ENCODE measurements at places on chromosomes 2 and 18.

- no peak for DNase-seq
These were observed 91.7 kb upstream of the TRIB2 start for GRCh38 chr2:12624905-12625598.

GRCh38 chr18:50030146-50030545 is 164.8 kb downstream of the MYO5B start:
- peak; percentile 49 for DNase-seq

DNA sequence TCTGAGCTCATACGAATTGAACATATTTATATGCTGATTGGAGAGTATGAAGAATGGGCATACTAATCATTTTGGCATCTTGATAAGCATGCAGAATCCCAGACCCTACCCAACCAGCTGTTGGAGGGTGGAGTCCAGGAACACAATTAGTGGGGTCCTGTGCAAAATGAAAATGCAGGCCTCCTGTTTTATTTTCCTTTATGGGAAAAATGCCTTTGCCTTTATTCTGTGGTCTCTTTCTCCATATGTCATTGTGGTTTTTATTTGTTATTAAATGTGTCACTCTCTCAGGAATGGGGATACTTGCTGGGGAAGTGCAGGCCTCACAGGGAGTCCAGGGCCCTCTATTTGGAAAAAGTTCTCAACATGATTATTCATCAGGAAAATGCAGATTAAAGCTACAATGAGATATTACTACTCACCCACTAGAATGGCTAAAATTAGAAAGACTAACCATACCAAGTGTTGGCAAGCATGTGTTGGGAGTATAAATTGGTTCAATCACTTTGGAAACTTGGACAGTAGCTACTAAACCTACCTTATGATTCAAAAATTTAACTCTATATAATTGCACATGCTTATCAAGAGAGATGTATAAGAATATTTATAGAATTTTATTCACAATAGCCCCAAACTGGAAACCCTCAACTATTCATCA is 223.1 kb upstream of the FBXO11 start:
- no peak for DNase-seq

DNA sequence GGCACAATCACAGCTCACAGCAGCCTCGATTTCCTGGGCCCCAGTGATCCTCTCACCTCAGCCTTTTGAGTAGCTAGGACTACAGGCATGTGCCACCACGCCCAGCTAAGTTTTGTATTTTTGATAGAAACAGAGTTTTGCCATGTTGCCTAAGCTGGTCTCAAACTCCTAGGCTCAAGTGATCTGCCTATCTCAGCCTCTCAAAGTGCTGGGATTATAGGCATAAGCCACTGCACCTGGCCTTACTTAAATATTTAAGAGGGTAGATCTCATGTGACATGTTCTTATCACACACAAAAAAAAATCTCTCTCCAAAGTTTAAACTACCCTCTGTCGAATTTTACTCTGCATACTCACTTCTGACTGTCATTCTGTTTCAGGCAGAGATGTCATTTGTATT is 75.4 kb upstream of the CHRNA1 start:
- no peak for DNase-seq

DNA sequence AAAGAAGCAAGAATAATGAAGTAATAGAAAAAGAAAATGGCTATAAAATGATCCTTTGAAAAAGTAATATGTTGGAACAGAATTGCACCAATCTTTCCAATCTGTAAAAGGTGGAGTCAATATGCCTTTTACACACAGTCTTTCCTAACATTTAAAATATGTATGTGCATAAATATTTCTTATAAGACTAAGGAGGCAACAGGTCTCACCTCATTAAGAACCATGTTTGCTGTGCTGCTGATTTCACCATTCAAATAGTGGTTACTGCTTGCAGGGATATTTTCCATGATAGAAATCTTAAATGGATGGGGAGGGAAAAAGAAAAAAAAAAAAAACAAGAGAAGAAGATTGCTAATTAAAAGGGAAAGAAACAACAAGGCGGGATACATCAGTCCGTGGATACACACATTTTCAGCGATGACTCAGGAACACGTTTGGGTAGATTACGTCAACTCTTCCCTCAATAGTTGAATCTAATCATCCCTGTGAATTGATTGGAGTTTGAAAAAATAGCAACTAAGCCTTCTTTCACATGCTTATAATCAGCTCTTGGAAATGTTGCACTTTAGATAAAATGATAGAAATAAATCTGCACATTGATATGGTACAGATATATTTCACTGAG is 2133.9 kb upstream of the CELF4 start:
- DNase-seq: no peak

DNA sequence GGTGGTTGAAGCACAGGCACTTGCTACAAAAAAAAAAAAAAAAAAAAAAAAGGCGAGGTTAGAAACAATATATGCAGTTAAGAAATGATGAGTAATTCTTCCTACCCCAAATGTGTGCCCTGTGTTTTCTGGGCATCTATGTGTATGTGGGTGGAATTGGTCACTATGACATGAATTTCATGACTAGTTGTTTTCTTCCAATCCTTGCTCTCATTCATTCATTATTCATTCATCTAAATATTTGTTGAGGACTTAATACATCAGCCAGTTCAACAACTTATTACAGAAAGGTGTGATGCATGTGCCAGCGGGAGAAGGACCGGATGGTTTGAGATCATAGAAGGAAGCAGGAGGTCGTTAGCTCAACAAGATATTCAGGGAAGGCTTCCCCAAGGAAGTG is 8.3 kb upstream of the EGR4 start:
- no peak for DNase-seq

DNA sequence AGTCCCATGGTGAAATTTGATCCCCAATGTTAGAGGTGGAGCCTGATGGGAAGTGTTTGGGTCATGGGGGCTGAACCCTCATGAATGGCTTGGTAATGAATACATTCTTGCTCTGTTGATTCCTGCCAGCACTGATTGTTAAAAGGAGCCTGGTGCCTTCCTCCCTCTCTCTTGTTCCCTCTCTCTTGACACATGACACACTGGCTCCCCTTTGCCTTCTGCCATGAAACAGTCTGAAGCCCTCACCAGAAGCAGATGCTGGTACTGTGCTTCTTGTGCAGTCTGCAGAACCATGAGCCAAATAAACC is 30.6 kb upstream of the EPC2 start:
- DNase-seq: peak; percentile 18

GRCh38 chr2:12928775-12929401 is 212.2 kb downstream of the TRIB2 start:
- no peak for DNase-seq

GRCh38 chr2:119522671-119523070 is 1.6 kb downstream of the SCTR start:
- DNase-seq: no peak

DNA sequence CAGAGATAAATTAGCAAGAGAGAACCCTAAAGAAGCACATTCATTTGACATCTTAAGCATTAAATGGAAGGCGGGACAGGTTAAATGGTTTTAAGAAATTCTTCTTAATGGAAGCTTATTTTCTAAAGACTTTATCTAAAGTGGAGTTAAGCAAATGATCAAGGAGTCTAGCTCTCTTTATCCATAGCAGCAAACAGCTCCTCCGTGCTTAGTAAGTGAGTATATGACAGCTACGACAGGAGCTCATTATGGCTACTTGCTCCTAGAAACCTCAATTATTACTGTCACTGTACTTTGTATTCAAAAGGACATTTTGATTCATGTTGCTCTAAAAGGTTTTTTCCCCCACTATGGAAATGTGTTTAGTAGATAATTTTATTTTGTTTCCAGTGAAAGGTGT is 444.9 kb downstream of the TMX3 start:
- DNase-seq: no peak

DNA sequence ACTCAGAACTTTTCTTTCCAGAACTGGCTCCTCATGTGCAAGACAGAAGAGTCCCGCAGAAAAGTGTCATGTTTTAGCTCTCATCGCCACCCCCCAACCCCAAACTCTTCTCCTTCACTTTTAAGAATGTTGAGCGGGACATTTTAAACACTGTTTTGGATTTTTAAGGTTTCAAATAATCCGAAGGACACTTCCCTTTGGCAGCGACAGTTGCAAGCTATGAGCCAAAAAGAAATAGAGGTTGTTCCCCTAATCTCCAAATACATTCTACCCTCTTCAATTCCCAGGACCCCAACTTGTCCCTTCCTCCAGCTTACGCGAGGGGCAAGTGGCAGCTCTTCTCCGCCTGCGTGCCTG is 678 bp upstream of the UBE2E3 start:
- DNase-seq: no peak

- DNase-seq: no peak
These were observed 32.5 kb upstream of the ICOS start for GRCh38 chr2:203904022-203904421.

- DNase-seq: no peak
These were observed 32.7 kb upstream of the AFTPH start for GRCh38 chr2:64491426-64491825.

DNA sequence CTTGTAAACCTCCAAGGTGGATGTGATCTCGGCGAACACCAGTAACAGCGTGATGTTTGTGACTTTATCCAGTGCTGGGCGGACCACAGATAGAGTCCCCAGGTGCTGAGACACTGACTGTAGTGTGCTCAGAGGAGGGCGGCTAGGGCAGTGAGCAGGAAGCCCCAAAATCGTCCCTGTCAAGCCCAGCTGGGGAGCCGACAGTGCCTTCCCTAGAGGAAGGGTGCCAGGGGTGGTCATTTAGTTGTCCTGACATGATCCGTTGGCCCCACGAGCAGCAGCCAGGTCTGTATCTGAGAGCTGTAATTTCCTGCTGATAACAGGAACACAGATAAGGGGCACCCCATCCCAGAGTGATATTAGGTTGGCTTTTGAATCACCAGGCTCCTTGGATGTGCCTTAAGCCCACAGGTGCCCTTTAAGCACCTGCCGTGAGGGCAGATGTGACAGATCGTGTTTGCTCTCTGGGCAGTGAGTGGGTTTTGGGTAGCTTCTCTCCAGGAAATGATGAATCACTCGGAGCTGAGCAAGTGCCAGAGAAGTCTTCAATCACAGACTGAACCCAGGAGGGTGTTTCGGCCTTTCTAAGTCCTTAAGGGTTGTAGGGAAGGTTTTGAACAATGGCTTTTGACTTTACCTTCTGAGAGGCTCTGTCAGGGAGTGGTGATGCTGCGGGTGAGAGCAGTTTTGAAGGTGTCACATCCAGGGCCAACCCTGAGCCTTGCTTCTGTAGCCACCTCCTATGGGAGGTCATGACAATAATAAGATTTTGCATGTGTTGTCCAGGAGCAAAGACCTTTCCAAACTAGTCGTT is 7.7 kb downstream of the LPIN1 start:
- DNase-seq: no peak

- no peak for DNase-seq
These were observed 27.8 kb downstream of the ZNF532 start for GRCh38 chr18:58892488-58892887.

- DNase-seq: no peak
These were observed 17.2 kb downstream of the CLK1 start for GRCh38 chr2:200847269-200847668.

DNA sequence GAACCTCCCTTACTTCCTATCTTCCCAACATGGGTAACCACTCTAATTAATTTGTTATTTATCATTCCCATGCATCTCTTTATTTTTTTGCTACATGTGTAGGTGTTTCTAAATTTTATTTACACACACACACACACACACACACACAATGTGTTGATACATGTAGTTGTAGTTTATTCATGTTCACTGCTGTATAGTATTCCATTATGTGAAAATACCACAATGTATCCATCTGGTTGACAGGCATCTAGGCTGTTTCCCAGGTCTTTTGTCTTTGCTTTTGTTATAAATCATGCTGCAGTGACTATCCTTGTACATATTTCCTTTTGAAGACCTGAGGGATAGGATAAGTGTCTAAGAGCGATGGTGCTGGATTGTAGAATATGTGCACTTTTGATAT is 59.7 kb downstream of the ACAA2 start:
- no peak for DNase-seq

- DNase-seq: peak; percentile 91
These were observed 55.4 kb upstream of the NCOA1 start for GRCh38 chr2:24435391-24436316.

GRCh38 chr2:205764270-205764746 is 82.0 kb downstream of the NRP2 start:
- no peak for DNase-seq

DNA sequence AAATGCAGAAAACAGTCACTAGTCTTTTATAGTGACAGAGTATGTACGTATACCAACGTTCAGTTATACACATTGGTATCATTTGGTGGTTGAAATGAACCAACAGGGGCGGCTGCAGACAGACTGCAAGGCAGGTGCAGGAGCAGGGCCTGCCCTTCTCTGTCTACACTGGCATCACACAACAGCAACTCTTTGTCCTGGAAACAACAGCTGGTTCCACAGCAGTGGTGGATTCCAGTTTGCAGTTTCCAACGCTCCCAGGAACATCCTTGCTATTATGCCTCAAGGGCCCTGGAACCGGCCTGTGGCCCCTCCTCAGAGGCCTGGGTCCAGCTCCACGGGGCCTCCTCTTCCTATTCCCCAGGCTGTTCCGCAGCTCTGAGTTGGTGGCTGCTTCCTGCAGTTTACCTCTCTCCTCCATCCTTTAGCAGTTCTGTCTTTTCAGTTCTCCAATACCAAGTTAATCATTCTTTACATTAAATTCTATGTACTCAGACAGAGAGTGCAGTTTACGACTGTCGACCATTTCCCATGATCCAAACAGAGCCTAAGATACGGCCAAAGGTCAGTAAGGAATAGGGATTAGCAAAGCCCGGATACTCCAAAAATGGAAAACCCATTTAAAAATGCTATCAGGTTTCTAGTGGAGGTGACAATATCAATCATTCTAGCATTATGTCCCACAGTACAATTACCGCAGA is 87.8 kb downstream of the NOL10 start:
- no peak for DNase-seq

DNA sequence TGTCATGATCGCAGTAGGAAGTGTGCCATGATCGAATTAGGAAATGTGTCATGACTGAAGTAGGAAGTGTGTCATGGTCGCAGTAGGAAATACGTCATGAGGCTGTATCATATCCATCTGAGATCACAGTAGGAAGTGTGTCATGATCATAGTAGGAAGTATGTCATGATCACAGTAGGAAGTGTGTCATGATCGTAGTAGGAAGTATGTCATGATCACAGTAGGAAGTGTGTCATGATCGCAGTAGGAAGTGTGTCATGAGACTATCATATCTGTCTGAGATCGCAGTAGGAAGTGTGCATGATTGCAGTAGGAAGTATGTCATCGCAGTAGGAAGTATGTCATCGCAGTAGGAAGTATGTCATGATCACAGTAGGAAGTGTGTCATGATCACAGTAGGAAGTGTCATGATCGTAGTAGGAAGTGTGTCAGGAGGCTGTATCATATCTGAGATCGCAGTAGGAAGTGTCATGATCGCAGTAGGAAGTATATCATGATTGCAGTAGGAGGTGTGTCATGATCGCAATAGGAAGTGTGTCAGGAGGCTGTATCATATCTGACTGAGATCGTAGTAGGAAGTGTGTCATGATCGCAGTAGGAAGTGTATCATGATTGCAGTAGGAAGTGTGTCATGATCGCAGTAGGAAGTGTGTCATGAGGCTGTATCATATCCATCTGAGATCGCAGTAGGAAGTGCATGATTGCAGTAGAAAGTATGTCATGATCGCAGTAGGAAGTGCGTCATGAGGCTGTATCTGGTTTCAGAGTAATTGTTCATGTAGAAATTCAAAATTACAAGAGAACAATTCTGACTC is 56.4 kb upstream of the NFATC1 start:
- DNase-seq: no peak

GRCh38 chr2:113300281-113300680 is 21.6 kb upstream of the PAX8 start:
- no peak for DNase-seq

- no peak for DNase-seq
These were observed 40.5 kb upstream of the TXNDC2 start for GRCh38 chr18:9845256-9845655.

- no peak for DNase-seq
These were observed 89.3 kb downstream of the TRIP12 start for GRCh38 chr2:229832510-229832898.
